ENCODE measurements at places on chromosomes 1 and 21.

- DNase-seq = no peak
Observed at GRCh38 chr1:167620002-167620401, 10.0 kb upstream of the RCSD1 start.

DNA sequence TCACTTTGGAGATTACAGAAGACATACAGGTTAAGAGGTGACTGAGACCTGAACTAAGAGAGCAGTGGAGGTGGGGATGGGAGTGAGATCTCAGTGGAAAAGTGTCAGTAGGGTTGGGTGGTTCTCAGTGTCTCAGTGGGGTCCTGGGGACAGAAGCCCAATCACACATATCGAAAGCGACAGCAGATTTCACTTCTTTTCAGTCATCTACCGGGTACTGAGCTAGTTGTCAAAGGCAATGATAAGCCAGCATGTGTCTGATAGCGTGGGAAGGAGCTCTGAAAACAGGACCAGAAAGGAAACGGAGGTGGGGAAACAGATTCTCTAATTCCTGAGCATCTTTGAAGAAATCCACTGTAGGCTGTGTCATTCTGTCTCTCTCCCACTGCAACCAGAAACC is 59.5 kb downstream of the RHOU start:
- DNase-seq = no peak

DNA sequence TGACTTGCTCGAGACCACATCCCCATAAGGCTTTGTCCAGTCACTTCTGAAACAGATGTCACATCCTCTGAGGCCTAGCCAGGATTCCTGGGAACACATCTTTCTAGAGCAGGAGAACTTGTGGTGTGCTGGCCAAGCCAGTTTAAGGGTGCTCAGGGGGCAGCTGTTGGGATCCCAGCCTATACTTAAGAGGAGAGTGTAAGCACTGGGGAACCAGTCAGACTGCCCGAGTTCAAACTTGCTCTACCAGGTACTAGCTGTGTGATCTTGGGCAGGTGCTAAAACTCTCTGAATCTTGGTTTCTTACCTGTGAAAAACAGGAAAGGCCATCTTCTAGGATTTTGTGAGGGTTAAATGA is 15.6 kb upstream of the LY9 start:
- no peak for DNase-seq

DNA sequence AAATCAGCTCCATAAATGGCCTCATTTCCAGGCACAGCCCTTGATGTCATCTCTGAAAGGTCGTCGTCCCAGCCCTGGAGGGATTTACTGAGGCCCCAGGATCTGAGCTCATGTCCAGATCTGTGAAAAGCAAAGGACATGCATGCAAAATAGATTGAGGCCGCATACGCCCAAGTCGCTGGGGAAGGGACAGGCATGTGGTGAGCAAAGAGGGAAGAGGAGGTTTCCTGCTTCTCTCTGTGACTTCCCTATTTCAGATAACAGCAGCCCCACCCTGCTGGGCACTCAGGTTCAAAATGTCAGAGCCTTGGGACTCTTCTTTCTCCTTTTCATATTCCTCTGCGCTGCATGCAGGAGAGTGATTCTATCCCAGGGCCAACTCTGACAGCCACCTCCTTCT is 197.2 kb downstream of the ADSS2 start:
- peak; percentile 83 for DNase-seq

DNA sequence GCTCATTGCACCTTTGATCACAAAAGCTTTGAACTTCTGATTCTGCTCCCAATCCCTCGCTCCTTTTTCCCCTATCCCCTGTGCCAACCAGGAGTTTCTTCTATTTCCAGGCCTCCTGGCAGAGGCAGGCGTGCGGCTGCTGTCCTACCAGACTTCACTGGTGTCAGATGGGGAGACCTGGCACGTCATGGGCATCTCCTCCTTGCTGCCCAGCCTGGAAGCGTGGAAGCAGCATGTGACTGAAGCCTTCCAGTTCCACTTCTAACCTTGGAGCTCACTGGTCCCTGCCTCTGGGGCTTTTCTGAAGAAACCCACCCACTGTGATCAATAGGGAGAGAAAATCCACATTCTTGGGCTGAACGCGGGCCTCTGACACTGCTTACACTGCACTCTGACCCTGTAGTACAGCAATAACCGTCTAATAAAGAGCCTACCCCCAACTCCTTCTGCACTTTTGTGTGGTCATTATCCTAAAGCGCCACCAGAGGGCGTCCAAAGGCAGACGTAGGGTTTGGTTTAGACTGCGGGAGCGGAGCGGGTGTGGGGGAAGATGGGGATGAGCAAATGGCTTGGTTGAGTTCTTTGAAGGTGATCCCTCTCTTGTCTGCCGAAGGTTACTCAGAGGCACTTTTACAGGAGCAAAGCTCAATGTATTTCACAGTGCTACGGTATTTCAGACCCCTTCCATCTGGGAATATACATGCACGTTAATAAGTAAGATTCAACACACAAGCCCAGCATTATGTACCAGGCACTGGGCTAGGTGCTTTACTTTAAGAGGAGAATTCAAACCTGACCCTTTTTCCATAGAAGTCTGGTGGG is 24.7 kb downstream of the HMGCS2 start:
- peak; percentile 78 for DNase-seq

- DNase-seq = peak; percentile 70
Observed at GRCh38 chr1:155083865-155084721, 5.5 kb downstream of the EFNA3 start.

GRCh38 chr1:54979327-54979891 is 1.0 kb upstream of the TMEM61 start:
- DNase-seq = no peak

- DNase-seq = no peak
Observed at GRCh38 chr1:244394826-244395765, 56.6 kb downstream of the ADSS2 start.

- peak; percentile 45 for DNase-seq
Observed at GRCh38 chr1:44408632-44409602, 3.9 kb downstream of the RNF220 start.

Data from suppressor macrophage treated with lipopolysaccharide for 1 hour (primary cell).